ENCODE measurements at places on chromosomes 5 and 9.

GRCh38 chr9:6644346-6645104 lies 1.0 kb downstream of the GLDC start:
- DNase-seq: no peak

GRCh38 chr5:72472031-72472430 lies 35.2 kb downstream of the ZNF366 start:
- no peak for DNase-seq

DNA sequence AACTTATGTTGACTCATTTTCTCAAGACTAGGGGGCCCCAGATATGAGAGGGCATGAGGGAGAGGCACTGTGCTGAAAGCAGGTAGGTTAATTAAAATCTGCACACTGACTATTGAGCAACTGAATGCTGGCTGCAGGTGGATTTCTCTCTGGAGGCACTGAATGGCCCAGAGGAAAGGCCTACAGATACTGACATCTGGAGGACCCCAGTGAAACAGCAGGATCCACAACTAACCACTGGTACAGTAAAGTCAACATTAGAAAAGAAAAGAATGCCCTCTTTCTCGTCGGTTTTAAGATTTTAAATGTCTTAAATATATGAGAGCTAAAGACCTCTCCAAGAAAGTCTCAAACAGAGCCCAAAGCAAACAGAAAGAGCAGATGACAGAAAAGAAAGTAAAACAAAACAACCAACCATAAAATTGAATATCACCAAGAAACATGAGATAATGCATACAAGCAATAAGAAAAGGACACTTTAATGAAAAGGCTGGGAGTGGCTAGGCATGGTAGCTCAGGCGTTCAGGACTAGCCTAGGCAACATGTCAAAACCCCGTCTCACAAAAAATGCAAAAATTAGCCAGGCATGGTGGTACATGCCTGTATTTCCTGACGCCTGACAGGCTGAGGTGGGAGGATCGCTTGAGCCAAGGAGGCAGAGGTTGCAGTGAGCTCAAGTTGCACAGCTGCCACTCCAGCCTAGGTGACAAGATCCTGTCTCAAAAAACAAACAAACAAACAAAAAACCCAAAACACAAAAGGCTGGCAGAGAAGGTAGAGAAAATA lies 43.3 kb downstream of the PUM3 start:
- no peak for DNase-seq

DNA sequence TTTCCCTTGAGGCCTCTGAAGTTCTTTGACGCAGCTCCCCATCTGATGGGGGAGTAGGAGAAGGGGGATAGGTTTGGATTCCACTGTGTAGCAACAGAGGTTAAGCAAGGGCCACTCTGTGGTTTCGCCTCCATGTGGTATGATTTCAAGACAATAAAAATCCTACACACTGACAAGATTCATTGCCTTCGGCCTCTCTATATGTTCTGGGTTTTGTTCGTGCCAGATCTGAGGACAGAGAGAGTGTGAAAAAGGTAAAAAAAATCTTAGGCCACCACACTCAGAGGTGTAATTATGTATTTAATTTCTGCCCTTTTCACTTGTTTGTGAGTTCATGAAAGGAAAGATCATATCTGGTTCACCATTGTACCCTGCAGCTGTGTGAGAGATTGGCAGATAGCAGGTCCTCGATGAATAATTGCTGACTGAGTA lies 715.2 kb upstream of the ZNF608 start:
- DNase-seq: no peak

DNA sequence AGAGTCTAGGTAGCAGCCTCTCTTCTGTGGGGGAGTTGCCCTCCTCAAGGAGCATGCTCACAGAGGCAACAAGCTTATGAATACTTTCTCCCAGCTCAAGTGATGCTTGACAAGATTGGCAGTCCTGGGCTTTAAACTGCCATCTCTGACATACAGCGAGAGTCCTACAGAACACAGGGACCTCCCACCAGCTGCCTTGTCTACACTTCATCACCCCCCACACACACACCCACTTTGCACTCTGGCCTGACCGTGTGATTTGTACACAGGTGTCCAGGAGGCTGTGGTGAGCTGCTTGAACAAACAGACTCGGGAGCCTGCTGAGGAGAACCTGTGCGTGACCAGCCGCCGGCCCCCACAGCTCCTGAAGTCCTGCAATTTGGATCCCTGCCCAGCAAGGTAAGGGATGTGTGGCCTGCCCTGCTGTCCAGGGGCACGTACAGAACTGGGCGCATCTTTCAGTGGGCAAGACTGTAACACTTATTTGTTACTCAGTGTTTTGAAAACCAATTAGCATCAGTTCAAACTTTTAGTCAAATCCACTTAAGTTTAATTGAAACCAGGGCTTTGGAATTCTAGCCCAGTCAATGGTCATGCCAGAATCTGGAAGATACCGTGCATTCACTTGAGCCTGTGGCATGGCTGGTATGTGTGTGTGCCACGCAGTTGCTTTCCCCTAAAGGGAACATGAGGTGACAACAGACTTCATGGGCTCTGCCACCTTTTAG lies 247.5 kb downstream of the ADAMTSL1 start:
- DNase-seq: no peak

- DNase-seq: no peak
These were observed 55.8 kb upstream of the PTCH1 start for GRCh38 chr9:95572381-95573151.

DNA sequence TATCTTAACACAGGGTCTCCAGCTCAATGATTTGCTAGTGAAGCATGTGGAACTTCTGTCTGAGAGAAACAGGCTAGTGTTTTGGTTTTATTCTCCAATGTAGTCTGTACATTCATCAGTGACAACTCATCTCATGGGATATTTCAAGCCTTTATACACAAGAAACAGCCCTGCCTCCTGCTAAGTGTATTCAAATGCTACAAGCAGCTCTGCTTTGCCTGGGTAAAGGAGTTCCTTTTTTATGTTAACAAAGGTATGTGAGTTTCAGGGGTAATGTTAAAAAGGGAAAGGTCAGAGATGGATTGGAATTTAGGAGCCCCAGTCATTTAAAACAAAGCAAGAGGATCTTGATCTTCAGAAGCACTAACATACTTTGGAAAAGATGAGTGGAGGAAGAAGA lies 498.7 kb downstream of the ISL1 start:
- DNase-seq: no peak

GRCh38 chr9:120628207-120628924 lies 48.4 kb upstream of the CDK5RAP2 start:
- DNase-seq: no peak

- DNase-seq: no peak
These were observed 1.7 kb upstream of the SLC38A9 start for GRCh38 chr5:55713871-55714270.

DNA sequence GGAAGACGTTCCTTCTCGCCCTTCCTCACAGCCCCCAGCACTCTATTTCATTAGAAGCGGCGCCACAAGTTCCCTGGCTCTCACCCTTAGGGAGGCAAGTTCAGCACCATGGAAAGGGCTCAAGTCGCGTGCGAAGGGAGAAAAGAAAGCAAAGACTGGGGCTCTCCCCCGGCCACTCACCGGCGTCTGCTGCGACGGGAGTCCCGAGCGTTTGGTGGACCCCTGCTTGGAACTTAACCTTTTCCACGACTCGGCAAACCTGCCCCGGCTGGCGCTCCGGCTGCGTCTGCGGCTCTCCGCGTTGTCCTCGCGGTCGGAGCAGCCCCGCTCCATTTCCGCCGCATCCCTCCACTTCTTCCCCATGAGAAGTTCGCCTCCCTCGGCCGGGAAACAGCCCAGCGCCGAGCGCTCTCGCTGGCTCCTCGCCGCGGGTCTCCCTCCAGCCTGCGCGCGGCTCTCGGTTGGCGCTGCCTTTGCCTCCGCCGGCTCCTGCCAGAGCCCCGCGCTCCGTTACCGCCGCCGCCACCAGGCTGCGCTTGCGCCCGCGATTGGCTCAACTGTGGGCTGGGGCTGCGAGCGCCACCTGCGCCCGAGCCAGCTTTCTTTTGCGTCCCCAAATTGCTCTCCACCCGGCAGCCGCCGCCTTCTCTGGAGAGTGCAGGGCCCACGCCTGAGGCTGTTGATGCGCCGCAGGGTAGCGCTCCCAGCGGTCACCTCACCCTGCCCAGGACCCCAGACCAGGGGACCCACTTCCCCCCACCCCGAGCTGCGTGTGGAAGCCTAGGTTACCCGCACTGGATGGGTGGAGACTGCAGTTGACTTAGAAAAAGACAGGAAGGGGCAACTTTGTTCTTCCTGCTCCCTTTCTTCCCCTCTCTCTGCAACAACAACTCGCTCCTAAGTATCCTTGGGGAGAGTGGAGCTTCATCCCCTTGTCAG lies 321.6 kb downstream of the CEMIP2 start:
- no peak for DNase-seq

GRCh38 chr9:98942906-98943681 lies 613 bp upstream of the COL15A1 start:
- no peak for DNase-seq

DNA sequence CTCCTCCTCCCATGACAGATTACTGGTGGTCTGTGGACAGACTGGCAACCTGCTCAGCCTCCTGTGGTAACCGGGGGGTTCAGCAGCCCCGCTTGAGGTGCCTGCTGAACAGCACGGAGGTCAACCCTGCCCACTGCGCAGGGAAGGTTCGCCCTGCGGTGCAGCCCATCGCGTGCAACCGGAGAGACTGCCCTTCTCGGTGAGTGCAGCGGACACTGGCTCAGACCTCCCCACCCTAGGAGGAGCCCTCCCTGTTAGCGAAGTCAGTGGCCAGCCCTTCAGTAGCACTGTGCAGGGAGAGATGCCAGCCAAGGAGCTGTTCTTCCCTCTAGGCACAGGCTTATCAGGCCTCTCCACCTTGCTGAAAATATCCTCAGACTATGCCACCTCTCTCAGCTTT lies 143.5 kb downstream of the SAXO1 start:
- DNase-seq: no peak

DNA sequence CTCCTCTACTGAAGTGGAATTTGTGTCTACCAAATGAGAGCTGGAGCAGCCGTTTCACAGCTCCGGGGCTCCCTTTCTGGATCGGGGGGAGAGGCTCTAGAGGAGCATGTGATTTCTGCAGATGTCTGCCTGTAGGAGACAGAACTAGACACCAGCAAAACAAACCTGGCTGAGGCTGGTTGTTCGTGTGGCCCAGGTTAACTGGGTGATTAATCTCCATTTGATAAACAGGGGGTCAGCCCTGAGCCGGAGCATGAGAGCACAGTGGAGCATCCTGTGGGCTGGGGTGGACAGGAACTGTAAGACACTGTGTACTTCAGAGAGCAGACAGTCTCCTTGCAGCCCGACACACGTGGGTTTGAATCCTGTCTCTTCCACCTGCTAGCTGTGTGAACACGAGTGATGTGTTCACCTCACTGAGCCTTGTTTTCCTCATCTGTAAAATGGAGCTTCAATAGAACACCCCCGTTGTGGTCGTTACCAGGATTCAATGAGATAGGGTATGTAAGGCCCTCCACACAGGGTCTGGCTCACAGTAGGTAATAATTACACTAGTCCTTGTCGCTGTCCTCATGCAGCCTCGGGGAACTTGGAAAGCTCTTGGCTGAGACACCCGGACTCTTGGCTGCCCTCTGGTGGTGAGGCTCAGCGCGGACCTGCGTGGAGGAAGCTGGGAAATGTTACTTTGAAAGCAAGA lies 12.9 kb downstream of the CXCL14 start:
- peak; percentile 25 for DNase-seq

DNA sequence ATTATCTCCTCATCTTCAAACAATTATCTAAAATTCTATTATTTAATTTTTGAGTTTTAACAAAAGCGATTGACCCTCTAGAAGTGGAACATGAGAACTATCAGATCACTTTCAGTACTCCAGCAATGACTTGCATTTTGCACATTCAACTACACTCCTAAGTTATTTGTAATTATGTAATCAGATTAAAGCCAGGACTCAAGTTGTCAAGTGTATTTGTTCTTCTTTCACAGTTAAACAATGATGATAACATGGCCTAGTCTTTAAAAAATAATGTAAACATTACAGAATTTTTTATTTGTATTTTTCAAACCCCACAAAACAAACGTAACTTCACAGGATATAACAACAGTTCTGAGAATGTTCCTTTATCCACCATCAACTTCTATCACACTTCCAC lies 2148.9 kb upstream of the ACO1 start:
- no peak for DNase-seq

- no peak for DNase-seq
These were observed 56.3 kb upstream of the BICD2 start for GRCh38 chr9:92820964-92821363.

- DNase-seq: no peak
These were observed 11.9 kb upstream of the TBC1D9B start for GRCh38 chr5:179919487-179920060.

- no peak for DNase-seq
These were observed 67.2 kb upstream of the STC2 start for GRCh38 chr5:173395257-173395932.

DNA sequence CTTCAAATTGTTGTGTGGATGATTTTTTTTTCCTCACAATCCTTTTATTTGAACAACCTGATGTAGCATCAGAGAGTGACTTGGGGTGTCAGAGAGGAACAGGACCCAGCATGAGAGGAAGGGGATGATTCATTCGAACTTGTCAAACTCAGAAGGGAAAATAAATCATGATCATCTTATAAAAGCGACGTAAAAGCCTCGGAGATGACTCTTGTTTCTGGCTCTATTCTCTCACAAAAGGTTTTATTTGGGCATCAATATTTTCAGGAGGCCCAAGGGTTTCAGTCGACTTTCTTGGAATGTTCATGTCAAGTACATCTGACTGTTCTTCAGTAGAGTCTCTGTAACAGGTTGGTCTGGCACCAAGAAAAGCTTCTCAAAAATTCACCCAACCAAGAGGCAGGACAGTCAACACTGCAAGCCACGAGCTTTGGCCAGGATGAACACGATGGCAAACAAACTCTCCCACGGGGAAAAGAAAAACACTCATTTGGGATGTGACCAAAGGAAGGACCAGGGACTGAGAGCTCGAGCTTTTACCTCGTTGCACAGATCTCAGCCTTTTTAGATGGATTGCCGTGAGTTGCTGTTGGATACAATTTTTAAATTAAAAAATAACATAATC lies 55.1 kb downstream of the ANKH start:
- DNase-seq: no peak

DNA sequence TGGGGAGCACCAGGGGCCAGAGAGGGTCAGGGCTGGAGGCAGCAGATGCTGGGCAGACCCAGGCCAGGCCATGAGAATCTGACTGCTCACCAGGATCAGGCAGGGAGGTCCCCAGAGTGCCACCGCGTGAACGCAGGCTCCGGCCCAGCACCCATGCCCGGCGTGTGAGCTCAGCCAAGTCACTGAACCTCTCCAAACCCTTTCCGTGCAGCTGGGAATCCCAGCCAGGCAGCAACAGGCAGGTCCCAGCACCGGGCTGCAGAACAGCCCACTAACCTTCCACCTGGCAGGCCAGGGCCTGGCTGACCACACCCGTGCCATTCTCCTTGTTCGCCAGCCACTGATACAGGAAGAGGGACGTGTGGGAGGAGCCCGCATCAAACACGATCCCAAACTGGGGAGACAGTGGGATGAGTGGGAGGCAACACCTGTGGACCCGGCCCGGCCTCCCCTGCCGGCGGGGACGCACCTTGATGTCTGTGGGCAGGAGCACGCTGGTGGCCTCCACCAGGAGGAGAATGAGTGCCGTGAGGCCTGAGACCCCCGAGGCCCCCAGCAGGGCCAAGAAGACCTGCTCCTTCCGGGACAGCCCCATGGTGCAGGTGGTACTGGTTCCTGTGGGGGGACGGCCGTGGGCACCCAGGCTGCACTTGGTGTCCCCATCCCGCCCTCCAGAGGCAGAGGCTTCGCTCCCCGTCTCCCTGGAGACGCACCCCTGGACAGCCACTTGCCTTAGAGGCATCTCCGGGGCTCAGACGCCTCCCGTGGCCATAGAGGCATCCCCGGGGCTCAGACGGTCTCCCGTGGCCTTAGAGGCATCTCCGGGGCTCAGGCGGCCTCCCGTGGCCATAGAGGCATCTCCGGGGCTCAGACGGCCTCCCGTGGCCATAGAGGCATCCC lies 3.2 kb downstream of the ENTPD8 start:
- no peak for DNase-seq

Measured in stimulated activated CD8-positive, alpha-beta memory T cell treated with anti-CD3 and anti-CD28 coated beads, Interleukin-15, amount 100 ng/mL, for 4 hours (primary cell).